Activated gamma-delta T cell (primary cell): ENCODE measurements at places on chromosomes 4 and X.

DNA sequence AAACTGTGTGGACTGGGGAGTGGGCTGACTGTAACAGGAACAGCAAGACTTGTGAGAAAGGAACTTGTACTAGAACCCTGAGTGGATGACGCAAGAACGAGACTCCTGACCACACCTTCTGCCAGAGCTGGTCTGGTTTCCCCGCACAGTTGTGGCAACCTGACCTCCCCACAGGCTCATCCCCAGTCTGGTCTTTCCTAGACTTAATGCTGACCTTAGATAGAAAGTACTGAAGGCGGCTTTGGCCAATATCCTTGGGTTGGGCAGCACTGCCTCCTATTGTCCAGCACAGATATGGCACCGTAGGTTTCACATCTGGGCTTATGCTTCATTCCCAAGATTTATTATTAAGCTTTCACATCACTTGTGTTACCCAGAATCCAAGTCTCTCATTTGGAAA is 137.8 kb upstream of the FRG1 start:
- no peak for DNase-seq

DNA sequence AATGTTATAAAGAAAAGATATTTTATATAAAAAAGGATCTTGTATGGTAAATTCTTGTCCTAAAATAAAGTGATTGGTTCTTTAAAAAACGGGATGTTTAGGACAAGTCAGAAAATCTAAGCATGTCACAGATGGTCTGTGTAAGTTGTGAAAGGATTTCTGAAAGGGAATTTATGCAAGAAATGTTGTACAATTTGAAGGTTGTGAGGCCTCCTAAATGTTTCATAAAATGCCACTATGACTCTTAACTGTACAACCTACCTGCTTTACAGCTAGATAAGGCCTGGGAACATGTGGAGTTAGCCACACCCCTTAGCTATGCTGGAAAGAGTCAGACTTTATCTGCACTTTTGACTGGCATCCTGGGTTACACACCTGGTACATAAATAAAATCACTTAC is 951.5 kb upstream of the POU3F4 start:
- no peak for DNase-seq

DNA sequence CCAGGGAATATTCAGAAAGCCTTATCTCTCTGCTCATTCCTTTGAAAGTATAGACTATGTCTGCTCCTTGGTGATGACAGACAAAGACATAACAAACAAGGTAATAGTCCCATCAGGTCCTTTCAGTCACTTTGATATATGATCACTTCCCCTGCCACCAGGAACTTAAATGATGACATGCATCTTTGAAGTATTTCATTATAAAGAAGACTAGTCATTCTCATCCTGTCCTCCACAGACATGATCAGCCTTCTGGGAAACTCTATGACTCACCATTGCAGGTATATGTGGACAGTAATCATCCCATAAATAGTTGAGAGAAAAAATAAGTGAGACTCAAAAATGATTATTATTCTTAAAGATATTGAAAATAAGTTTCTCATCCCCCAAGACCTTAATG is 117.5 kb upstream of the VCX2 start:
- no peak for DNase-seq

- no peak for DNase-seq
Measured at GRCh38 chrX:118594697-118595420, 99.2 kb downstream of the DOCK11 start.

- DNase-seq = no peak
Measured at GRCh38 chr4:73744203-73744602, 3.8 kb downstream of the CXCL8 start.

- DNase-seq = no peak
Measured at GRCh38 chrX:23855569-23855968, 52.2 kb downstream of the APOO start.

- no peak for DNase-seq
Measured at GRCh38 chrX:136397001-136397400, 90.7 kb upstream of the BRS3 start.
